Activated T-cell treated with anti-CD3 and anti-CD28 coated beads for 4 hours (primary cell): ENCODE measurements at places on chromosomes 13 and 19.

- DNase-seq, result peak; percentile 30
These were observed 7.3 kb downstream of the NKPD1 start for GRCh38 chr19:45153339-45154063.

- DNase-seq, result no peak
These were observed 3.0 kb downstream of the MZF1 start for GRCh38 chr19:58569943-58570670.

DNA sequence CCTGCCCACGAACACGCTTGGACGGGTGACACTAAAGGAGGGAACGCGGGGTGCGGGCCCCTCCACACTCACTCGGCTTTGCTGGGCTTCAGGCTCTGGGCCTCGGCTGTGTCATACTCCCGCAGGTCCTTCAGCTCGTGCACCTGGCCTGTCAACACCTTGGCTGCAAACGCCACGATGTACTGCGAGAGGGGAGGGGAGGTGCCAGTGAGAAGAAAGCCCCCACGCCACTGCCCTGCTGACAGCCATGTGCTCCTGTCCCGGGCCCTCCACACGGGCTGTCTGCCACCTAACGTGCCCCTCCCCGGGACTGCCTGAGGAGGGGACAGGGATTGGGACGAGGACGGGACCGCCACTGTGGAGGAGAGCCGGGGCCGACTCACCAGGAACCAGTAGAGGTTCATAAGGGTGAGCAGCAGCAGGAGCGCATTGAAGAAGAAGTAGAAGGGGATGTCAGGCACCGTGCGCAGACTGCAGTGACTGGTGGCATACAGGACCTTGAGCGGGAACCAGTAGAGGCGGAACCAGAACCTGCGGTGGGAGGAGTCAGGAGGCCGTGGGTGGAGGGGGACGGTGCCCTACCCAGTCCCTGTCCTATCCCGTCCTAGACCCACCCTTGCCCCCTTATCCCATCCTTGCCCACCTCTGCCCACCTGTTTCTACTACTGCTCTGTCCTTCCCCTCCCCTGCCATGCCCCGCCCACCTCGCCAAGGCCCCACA, 16.9 kb downstream of the CERS1 start:
- DNase-seq, result no peak

DNA sequence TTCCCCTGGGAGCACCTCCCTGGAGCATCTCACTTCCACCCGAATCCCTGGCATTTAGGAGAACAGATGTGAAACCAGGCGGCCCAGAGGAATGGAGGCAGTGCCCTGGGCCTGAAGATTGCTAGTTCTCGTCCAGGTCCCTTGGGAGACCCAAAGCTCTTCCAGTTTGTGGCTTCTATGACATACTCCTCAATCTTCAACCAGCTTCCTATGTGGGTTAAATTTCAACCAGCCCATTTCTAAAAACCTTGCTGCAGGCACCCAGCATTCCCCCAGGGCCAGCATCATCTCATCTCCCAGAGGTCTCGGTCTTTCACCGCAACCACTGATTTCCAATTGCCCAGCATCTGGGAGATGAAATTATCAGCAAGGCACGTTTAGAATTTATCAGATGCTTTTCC, 46.0 kb upstream of the STK24 start:
- no peak for DNase-seq

DNA sequence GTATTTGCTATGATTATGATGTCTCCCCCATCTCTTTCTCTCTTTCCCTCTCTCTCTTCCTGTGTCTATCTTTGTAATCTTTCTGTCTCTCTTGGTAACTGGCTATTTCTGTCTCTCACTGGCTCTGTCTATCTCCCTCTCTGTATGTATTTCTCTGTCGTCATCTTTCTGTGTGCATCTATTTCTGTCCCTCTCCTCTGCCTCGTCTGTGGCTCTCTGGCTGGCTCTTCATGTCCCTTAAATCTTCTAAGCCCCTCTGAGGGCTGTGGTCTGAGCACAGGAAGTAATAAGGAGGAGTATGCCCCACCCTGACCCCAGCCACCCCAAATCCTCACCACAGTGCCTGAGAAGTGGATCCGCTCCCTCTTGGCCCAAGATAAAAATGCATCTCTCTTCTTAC, 104.4 kb downstream of the DNAJC15 start:
- no peak for DNase-seq

DNA sequence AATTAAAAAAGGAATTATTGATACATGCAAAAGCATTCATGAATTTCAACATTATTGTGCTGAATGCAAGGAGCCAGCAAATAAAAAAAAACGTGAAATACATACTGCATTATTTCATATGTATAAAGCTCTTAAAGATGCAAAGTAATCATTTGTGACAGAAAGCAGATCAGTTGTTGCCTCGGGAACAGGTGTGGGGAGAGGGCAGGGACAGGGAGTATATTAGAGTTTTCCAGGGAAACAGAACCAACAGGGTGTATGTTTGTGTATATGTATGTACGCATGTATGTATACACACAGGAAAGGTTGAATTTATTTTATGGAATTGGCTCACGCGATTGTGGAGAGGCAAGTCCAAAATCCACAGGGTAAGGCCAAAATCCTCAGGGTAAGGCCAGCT, 502.9 kb upstream of the ARGLU1 start:
- DNase-seq, result no peak

GRCh38 chr13:75876142-75877050, 240.3 kb downstream of the LMO7 start:
- peak; percentile 29 for DNase-seq

- no peak for DNase-seq
These were observed 13.4 kb downstream of the RB1 start for GRCh38 chr13:48316826-48317510.

GRCh38 chr13:41751277-41751676, 209.6 kb downstream of the VWA8 start:
- no peak for DNase-seq

DNA sequence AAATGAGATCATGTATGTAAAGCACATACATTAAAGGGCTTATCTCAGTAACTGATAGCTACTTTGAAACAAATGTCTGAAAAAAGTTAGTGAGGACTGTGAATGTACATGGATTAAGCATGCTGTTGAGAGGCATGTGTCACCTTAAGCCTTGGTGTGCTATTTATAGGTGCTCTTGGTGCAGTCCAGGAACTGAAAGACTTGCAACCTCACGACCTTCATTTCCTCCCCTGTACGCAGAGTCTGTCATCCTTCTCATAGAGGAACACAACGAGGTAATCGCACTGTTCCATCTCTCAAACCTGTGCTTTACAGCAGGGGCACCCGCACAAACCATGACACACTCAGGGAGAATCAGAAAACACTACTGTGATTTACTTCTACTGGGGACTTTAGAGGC, 65.6 kb downstream of the UFM1 start:
- no peak for DNase-seq

DNA sequence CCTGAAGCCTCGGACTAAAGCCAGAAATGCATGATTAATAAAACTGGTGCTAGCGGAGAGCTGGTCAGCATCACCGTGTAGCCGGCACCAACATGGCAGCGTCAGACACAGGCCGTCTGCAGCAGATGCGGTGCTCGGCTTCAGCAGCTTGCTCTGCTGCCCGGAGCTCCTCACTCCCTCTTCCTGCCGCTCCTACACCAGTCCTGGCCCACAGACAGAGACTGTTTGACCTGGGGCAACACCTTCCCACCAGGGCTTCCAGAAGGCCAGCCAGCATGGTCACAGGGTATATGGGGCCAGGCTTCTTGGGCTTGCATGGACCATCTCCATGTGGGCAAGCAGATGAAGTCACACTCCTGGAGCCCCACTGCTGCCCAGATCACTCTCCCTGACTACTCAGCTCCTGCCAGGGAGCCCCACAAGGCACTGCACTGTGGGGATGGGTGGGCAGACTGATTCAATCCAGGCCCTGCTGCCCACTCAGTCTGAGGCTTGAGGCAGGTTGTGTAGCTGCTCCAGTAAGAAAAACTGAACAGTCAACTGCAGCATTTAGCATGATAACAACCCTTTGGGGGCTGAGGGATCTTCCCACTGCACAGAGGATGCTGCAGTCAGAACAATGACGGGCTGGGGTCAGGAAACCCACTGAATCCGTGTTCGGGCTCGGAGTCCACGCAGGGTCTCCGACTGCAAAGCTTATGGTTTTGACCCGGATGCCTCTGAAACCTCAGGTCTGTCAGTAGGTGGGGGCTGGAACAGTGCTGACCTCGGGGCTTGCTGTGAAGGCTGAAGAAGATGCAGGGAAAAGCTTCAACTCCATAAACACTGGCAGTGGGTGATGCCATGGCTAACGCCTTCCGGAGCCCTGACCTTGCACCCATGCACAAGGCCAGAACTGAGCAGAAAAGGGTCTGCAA, 45.6 kb downstream of the CEBPG start:
- no peak for DNase-seq

- DNase-seq, result no peak
These were observed 72.9 kb downstream of the SPATA13 start for GRCh38 chr13:24233351-24233901.

- DNase-seq, result no peak
These were observed 454.4 kb downstream of the TDRD3 start for GRCh38 chr13:60851378-60851777.
